ENCODE measurements at places on chromosomes 2 and 18. TPM values are rescaled to one million over a fixed set of nuclear protein-coding genes. Genes with fewer than 3 reads are reported as not detected.

GRCh38 chr2:25265802-25266201 is 75.9 kb downstream of the DNMT3A start:
- H3K27me3 ChIP-seq, result no peaks in the 10 kb centered on the region
- no peaks in the 10 kb centered on the region for H3K4me1 ChIP-seq
- DNase-seq, result no peak
- no peak overlapping the region for H3K4me3 ChIP-seq

GRCh38 chr2:111535404-111535803 is 348.6 kb downstream of the ANAPC1 start:
- no peak overlapping the region for H3K4me3 ChIP-seq
- H3K27me3 ChIP-seq, result no peaks in the 10 kb centered on the region
- DNase-seq, result peak; percentile 62
- H3K4me1 ChIP-seq, result peaks cover 14% of the 10 kb centered on the region
- peak overlapping the region; percentile 80 for H3K27ac ChIP-seq
- no peaks in the 10 kb centered on the region for H3K36me3 ChIP-seq

DNA sequence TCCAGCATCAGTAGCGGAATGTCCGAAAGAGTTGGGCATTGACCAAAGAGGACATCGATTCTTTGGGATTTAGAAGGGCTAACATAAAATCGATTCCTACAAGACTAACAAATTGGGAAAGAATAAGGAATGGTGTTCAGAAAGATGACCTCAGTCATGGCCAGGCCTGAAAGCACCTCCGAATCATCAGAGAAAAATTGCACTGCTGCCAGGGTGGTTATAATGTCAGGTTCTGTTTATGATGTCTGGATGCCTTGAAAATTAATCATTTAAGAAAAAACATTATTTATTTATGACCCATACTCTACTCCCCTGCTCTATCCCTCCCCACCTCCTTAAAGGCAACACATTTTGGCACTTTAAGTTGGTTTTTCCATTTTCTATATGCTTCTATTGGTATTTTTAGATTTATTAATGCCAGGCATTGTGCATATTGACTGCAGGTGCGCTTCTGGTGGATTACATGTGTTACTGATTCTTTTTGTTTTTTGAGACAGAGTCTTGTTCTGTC is 104.7 kb downstream of the MYCN start:
- no peak overlapping the region for H3K4me3 ChIP-seq
- no peak for DNase-seq

Gene GAREM2
- 0.66 TPM for total RNA-seq

Measured in fibroblast of lung (primary cell).